ENCODE measurements at places on chromosomes 11 and 22.
A peak's percentile ranks its signal among the peaks of the same experiment; 100 is the strongest.

DNA sequence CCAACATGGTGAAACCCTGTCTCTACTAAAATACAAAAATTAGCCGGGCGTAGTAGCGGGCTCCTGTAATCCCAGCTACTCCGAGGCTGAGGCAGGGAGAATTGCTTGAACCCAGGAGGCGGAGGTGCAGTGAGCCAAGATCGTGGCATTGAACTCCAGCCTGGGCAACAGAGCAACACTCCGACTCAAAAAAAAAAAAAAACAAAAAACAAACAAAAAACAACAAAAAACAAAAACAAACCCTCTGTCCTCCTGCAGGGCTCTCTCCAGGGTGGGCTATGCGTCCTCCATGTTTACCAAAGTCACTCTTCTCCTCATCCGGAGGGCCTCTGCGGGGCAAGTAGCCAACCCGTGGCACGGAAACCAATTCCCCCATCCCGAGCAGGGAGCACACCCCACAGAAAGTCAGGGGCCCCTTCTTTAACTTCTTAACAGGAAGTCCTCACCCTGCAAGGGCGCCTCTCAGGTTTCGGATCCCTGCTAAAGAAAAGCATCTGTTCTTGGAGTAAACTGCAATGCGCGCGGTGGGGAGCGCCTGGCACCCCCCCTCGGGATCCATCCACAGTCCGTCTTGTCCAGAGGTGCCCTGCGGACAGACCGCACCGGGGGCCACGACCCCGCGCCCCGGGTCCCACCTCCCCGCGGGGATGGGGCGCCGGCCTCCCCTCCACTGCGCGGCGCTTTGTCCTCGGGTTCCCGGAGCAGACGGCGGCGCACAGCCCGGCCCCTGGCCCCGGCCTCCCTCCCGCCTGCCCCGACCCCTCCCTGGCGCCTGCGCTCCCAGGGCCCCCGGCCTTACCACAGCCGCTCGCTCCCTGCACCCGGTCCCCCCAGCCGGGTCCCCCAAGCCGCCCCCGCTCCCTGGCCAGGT lies 712 bp downstream of the CERK start:
- peak; percentile 38 for DNase-seq

GRCh38 chr11:2101171-2101675 lies 38.0 kb downstream of the IGF2 start:
- DNase-seq: no peak

- no peak for DNase-seq
Measured at GRCh38 chr11:1181853-1182535, 24.2 kb downstream of the MUC5AC start.

- no peak for DNase-seq
Measured at GRCh38 chr11:104339380-104339831, 175.5 kb upstream of the PDGFD start.

GRCh38 chr11:95426823-95427462 lies 195.9 kb upstream of the SESN3 start:
- DNase-seq: no peak

DNA sequence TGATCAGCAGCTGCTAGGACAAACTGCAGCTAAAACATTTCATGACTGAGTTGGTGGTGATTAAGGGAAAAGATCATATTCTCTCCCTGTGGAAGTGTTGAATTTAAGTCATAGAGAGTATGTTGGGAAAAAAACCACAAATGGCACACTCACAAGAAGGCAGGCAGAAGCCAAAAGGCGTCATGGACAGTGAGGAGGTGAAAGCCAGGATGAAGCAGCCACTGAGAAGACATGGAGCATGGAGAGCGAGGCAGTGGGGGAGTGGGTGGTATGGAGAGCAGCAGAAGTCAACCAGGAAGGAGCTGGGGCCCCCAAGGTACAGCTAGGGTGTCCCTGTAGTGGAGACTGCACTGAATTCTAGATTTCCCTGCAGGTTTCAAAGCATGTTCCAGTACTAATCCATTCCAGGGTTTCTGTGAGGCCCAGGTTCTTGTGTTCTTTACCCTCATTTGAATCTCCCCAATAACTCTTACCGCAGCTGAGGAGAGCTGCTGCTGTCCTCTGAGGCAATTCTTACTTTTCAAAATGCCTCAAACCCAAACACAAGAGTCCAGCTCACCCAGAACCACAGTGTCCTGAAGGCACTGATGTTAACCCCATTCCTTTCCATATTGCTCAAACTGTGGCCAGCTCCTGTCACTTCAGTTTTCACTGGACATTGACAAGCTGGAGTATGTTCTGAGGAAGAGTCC lies 191.8 kb upstream of the E2F8 start:
- no peak for DNase-seq

GRCh38 chr11:127135256-127135655 lies 134.7 kb upstream of the KIRREL3 start:
- no peak for DNase-seq

DNA sequence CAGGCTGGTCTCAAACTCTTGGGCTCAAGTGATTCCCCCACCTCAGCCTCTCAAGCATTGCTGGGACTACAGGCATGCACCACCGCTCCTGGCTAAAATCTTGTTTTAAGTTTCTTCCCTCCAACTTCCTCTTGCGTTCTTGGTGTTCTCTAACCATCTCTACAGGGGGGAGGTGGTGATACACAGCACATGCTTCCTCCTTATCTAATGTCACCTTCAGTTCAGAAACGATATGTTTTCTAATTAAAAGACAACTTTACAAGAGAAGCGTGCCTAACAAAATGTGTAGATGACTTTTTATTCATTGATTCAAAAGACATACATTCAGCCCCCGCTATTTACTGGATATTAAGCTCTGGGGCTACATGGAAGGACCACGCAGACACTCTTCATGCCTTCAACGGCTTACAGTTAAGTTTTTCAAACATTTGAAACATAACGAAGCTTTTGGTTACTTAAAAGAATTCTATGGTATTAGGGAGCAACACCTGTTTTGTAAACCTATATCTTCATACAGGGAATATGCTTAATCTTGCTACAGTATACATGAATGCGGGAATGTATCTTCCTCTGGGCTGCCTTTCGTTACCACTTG lies 933 bp upstream of the DLAT start:
- DNase-seq: no peak

All from endothelial cell of umbilical vein (primary cell).